Right cardiac atrium (tissue), 5 donors: ENCODE measurements at places on chromosomes 11 and 22. TPM values are rescaled to one million over a fixed set of nuclear protein-coding genes. Genes with fewer than 3 reads are reported as not detected.

DNA sequence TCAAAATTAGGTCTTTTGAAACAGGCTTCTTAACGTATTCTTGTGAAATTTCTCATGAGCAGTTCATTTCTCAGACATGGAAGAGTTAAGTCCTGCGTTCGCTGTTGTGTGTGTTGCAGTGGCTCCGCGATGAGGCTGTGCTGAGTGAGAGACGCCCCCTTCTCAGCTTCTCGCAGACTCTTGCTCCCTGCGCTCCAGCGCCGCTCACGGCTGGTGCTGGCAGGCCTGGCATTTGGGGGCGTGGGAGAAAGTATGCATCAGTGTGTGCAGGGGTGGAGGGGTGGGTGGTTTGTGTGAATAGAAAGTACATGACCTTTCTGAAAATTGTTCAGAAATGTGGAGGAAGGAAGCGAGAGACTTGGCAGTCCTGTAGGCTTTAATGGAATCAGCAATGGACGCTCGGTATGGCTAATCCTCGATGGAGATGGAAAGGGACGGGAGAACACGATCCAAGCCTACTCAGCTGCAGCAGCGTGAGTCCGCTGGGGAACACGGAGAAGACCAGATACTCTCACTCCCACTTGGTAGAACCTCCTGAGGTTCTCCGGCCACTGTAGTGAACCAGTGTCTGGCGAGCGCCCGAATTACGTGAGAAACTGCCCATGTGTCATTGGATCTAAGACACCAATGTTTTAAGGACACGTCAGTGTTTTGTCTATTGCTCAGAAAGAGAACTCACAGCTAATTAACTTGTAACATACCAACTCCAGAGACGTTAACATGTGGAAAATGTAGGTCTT, 5.9 kb downstream of the TAB1 start:
- DNase-seq, result peak; percentile 73

GRCh38 chr11:121656328-121657090, 203.7 kb upstream of the SORL1-AS1 start:
- DNase-seq, result peak; percentile 45

Gene SLC43A3
- total RNA-seq, result 24.1 TPM

DNA sequence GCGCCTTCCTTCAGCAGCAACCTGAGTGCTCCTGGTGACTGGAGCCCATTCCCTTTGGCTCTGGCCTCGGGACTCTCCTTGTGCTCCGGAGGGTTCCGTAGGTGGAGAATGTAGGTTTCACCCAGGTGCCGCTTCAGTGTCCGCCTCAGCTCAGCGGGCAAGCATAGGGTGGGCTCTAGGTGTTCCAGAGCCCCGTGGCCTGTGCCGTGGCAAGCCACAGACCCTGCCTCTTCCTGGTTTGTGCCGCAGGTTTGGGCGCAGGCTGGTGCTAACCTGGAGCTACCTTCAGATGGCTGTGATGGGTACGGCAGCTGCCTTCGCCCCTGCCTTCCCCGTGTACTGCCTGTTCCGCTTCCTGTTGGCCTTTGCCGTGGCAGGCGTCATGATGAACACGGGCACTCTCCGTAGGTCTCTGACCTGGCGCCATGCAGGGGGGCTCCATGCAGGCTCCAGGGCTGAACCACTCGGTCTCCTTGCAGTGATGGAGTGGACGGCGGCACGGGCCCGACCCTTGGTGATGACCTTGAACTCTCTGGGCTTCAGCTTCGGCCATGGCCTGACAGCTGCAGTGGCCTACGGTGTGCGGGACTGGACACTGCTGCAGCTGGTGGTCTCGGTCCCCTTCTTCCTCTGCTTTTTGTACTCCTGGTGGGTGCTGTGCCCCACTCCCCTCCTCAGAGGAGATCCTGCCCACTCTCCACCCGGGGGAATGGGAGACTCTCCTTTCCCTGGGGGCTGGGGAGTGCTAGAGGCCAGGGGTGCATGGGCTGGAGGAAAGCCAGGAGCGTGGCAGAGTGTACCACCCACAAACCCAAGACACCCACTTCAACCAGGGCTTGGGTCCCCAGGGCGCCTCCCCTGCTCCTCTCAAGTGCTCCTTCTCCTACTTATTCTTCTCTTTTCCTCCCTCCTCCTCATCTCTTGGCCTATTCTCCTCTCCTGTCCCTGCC, 2.4 kb downstream of the SLC22A12 start:
- no peak for DNase-seq

GRCh38 chr11:103631841-103632240, 404.6 kb upstream of the DDI1 start:
- no peak for DNase-seq

DNA sequence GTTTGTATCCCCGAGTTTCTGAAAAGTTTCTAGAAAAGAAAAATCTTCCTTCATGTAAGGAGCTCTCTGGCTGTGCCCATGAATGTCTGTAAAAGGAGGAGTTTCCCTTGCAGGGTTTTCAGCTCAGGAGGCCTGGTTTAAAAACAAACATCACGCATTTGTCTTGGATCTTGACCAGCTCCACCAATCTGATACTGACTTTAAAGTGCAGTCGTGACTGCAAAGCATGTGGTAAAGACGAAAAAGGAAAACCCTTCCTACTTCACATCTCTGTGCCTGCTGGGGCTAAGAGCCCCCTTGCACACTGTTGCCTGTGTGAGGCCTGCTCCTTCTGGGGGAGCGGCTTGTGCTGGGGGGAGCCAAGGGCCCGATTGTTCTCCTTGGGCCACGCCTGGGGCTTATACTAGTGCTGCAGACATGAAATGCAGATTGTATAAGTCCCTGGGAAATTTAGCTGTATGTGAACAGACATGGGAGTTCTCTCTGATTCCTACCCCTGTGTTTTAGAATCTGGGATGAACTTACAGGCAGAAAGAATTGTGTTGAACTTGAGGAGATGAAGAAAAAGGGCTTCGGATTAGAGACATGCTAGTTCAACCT, 62.1 kb downstream of the ADAMTS15 start:
- no peak for DNase-seq

DNA sequence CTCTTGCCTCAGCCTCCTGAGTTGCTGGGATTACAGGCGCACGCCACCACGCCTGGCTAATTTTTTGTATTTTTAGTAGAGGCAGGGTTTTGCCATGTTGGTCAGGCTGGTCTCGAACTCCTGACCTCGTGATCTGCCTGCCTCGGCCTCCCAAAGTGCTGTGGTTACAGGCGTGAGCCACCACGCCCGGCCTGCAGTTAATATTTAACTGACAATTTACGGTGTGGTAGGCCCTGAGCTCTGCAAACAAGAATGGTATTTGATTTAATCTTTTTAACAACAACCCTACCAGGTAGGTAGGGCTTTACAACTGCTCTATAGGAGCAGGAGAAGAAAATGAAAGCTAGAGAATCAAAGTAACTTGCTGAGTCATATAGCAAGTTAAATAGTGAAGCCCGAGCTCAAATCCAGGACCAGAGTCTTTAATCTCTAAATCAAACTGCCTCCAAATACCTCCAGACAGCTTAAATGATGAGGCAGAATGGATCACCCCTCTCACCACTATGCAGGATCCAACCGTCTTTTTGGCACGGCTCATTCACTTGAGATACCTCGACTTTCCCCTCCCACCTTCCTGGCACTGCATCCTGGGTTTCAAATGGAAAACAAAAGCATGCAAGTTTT, 9.4 kb downstream of the UEVLD start:
- no peak for DNase-seq

Gene OR10AG1
- not detected for total RNA-seq

Gene SPDYC
- total RNA-seq, result not detected

Gene TMPRSS13
- total RNA-seq, result not detected

Gene ASCL3
- total RNA-seq, result not detected

DNA sequence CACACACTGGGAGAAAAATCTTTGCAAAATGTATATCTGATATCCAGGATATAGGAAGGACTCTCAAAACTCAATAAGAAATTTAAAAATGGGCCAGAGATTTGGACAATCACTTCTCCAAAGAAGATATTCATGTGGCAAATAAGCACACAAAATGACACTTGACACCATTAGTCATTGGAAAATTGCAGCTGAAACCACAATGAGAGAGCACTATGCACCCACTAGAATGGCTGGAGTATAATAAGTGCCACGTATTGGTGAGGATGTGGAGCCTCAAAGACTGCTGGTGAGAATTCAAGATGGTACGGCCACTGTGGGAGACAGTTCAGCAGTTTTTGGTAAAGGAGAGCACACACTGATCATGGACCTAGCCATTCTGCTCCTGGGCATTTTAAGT, 12.8 kb upstream of the OSBPL5 start:
- no peak for DNase-seq

GRCh38 chr11:35148163-35148837, 9.3 kb downstream of the CD44 start:
- no peak for DNase-seq

Gene PTPRCAP
- total RNA-seq, result 3.4 TPM

- DNase-seq, result no peak
Observed at GRCh38 chr22:44139773-44140172, 41.0 kb upstream of the PARVG start.

DNA sequence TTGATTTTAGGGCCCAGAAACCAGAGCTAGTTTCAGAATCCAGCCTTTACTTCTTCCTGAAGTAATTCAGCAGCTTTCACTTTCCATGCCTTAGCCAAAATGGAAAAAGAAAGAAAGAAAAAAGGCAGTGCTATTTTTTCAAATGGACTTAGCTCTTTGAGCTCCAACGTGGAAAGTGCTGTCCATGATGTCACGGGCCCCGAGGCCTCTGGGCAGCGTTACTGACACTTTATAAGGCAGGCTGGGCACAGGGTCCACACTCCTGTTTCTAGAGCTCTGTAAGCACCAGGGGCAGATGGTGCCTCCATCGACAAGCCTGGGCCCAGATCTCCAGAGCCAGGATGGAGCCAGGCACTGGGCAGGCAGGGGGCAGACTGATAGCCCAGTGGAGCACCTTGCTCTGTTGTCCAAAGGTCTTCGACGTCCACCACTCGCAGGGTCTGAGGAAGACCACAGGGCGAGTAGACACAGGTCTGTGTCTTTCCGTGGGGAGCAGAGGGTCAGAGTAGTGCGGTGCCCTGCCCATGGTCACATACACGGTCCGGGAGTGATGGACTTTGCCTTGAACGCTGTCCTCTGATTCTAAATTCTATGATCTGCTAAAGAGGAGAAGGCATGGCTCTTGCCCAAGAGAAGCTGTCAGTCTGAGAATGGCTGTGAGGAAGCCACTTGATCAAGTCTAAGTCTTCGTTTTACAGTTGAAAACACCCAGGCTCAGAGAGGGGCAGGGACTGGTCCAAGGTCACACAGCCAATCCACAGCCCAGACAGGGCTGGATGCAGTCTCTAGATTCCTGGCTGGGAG, 22.0 kb upstream of the WNT11 start:
- peak; percentile 51 for DNase-seq

- DNase-seq, result no peak
Observed at GRCh38 chr11:134724779-134725140, 312.7 kb upstream of the B3GAT1 start.

DNA sequence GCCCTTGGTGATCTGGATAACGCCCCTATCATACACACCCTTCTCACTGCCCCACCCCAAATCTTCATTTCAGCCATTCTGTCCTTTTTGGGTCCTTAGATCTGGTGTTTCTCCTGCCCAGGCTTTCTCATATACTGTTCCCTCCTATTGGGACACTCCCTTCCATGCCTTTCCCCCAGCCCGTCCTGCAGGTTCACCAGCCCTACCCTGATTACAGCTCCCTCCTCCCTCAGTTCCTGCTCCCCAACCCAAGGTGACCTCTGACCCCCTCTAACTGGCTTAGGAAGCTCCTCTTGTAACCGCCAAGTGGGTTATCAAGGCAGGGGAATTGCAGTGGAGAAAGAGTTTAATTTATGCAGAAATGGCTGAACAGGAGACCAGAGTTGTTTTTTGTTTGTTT, 13.0 kb downstream of the MTFP1 start:
- DNase-seq, result no peak

GRCh38 chr22:35324067-35324466, 24.4 kb downstream of the TOM1 start:
- no peak for DNase-seq

GRCh38 chr11:23769214-23769613, 727.6 kb upstream of the LUZP2 start:
- no peak for DNase-seq

DNA sequence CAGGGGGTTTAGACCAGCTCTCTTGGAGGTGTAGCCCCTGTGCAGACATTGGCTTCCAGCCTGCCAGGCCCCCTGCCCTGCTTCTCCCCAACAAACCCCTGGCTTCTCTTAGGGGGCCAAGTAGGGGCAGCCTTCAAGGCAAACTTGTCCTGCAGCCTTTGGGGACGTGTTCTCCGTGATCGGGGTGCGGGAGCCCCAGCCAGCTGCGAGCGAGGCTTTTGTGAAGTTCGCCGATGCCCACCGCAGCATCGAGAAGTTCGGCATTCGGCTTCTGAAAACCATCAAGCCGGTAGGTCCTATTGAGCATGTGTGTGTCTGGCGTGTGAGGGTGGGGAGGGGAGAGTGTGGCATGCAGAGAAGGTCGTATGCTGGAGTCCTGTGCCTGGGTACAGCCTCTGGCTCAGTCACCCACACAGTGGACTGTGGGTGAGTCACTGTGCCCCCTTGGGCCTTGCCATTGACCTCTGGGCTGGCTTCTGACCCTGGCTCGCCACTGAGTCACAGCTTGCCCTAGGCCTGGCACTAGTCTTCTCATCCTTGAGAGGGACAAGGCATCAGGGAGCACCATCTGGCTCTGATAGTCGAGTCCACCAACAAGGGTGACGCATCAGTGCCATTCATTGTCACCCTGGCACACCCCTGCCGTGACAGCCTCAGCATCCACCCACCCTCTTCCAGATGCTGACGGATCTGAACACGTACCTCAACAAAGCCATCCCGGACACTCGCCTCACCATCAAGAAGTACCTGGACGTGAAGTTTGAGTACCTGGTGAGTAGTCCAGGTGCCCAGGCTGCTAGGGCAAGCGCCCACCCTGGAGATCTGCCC, 11.4 kb downstream of the SLC16A8 start:
- DNase-seq, result no peak

DNA sequence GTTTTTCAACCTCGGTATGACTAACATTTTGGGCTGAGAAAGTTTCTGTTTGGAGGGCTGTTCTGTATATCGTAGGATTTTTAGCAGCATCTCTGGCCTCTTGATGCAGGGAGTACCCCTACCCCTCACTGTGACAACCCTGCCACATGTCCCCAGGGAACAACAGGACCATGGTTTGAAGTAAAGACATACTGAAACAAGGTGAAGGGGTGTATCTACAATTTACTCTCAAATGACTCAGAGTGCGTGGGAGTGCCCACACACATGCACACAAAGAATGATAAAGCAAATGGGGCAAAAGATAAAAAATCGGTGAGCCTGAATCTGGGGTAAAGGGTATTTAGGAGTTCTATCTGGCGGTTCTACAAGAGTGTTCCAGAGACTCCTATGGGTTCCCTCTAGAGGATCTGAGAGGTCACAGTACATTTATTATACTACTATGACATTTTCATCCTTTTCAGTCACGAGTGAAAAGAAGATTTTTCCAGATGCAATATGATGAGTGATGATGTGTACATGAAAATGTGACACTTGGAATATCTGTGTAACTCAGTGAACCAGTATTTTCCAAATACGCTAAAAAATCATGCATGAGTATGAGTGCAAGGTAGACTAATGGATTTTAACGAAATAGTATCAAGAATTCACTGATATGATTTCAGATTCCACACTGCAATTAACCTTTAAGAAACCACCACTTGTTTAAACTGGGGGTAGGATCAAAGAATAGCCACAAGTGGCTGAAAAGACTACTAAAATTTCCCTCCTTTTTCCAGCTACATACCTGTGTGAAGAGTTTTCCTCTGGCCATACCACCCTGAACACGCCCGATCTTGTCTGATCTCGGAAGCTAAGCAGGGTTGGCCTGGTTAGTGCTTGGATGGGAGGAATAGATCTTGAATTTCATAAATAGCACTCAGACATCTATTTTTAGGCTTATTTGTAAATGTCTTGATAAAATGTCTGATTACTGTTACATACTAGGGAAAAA, 56.3 kb upstream of the YPEL1 start:
- no peak for DNase-seq
